A549 treated with ZK216348 at 1 μM for 4 hours (cell line): ENCODE measurements at places on chromosomes 3 and 15. TPM values are rescaled to one million over a fixed set of nuclear protein-coding genes. Genes with fewer than 3 reads are reported as not detected.

Gene RETNLB
- total RNA-seq, result not detected in 5 replicates

Gene DNAH1
- total RNA-seq, result 0.72 to 1.6 TPM (median 0.89 TPM) in 5 replicates

Gene TMEM40
- 0.12 to 0.81 TPM (median 0.40 TPM) in 4 of 5 replicates, not detected in the other for total RNA-seq

Gene SETD5
- total RNA-seq, result 41.8 to 60.6 TPM (median 47.4 TPM) in 5 replicates

Gene MAP2K5
- total RNA-seq, result 10.7 to 14.9 TPM (median 11.8 TPM) in 5 replicates

Gene CCR8
- not detected in 5 replicates for total RNA-seq

Gene KLHL40
- not detected in 5 replicates for total RNA-seq

Gene SERPINI2
- total RNA-seq, result not detected in 5 replicates

Gene SI
- total RNA-seq, result not detected in 5 replicates

Gene LRRN1
- not detected in 5 replicates for total RNA-seq

Gene ENTPD3
- total RNA-seq, result not detected in 5 replicates

Gene SPTBN5
- total RNA-seq, result 0.08 to 0.37 TPM (median 0.32 TPM) in 5 replicates

Gene MOBP
- 0.15 to 0.36 TPM in 2 of 5 replicates, not detected in the others for total RNA-seq

Gene GOLGA6B
- 0.15 to 0.16 TPM in 2 of 5 replicates, not detected in the others for total RNA-seq

Gene IL5RA
- not detected in 5 replicates for total RNA-seq

Gene MB21D2
- 3.3 to 5.2 TPM (median 5.0 TPM) in 5 replicates for total RNA-seq

Gene TMEM207
- not detected in 5 replicates for total RNA-seq

Gene CKMT1B
- total RNA-seq, result 2.2 to 4.7 TPM (median 3.7 TPM) in 5 replicates

Gene CFAP44
- 0.93 to 2.8 TPM (median 1.7 TPM) in 5 replicates for total RNA-seq
